Right renal pelvis (tissue), 4 donors: ENCODE measurements at places on chromosomes 12 and 14.

GRCh38 chr14:105073720-105074600, 8.7 kb upstream of the GPR132 start:
- DNase-seq: no peak

GRCh38 chr12:89350260-89350629, 2.1 kb downstream of the DUSP6 start:
- no peak for DNase-seq

GRCh38 chr14:89625244-89625713, 208.2 kb upstream of the FOXN3 start:
- no peak for DNase-seq

DNA sequence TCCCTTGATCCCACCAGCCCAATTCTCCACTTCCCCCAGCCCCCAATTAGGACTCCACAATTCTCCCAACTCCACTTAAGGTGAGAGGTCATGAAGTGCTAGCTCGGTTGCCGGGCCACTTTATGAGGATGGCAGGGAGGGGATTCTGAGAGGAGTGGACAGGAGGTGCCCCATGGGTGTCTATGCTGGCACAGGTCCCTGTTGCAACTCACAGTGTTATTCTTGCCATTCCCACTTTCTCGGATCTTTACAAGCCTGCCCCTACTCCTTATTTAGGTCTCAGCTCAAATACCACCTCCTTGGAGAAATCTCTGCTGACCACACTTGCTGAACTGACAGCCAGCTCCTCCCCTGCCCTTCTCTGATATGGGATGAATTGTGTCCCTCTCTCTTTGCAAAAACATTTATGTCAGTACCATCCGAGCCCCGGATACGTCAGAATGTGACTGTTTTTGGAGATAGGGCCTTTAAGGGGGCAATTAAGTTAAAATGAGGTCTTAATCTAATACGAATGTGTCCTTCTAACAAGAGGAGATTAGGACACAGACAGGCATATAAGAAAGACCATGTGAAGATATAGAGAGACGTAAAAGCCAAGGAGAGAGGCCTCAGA, 4.2 kb upstream of the LGALS3 start:
- no peak for DNase-seq

DNA sequence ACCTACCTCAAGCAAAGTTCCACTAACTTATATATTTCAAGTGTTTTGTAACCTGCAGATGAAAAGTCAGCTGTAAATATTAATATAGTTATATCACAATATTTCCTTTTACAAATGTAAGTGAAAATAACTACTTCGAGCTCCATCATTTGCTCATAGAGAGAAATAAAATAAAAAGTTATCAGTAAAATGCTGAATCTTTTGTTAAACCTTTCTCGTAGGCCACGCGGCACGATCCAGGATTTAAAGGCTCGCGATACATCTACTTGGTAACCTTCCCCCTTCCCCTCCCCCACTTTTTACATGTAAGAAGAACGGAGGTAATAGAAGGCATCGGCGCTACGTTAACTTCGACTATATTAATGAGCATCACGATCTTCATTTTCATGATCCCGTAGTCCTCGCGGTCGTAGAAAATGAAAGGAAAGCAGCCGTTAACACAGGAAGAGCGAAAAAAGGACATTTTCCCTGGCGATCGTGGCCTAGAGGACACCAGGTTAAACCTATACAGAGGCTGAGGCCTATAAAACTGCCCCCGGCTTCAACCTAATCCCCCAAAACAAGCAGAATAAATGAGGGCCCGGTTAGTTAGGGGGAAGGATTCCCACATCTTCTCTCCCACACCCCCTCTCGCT, 508 bp downstream of the HNRNPC start:
- peak; percentile 35 for DNase-seq

- no peak for DNase-seq
Observed at GRCh38 chr14:50823051-50823761, 7.8 kb downstream of the NIN start.

DNA sequence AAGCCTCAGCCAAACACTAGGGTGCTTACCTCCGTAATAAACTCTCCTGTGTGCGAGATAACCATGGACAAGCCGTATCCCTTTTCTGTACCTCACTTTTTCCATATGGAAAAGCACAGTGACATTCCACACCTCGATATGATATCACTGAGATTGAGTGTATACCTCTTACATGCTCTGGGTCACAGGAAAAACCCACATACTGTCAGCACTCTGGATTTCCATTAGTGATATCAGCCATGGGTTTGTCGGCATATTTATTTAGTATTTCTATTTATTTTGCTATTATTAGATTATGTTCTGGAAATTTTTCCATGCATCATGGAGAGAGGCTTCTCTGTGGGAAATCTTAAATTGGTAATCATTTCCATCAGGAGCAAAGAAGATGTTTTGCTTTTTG, 28.0 kb upstream of the DAAM1 start:
- no peak for DNase-seq

DNA sequence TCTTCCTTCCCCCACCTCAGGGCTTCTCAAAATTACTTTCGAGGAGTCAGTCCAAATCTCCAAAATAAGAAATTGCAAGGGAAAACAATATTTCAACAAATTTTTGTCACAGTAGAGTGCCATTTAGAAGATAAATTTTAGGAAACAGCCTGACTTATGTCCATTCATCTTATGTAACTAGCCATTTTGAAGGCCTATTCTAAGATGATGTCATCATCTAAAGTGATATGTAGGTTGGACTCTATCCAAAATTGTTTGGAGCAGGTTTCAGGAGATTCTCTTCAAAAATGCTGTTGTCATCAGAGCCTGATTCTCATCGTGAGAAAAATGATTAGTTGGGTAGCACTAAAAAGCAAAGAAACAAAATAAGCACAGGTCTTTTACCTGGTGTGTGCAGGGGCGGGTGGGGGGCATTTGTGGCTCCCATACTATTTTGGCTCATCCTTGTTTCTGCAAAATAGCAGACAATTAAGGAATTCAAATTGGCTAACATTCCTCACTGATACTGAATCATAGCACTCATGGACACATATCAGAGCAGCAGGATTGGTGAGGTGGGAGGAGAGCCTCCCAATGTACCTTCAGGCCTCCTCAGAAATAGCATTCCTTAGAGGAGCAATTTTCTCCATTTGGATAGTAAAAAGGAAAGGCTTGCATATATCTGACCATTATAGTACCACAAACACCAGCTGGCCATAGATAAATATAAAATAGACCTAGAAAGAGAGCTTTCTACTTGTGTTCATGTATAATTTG, 360.9 kb upstream of the NAV3 start:
- no peak for DNase-seq
